Daoy (cell line): ENCODE measurements at places on chromosomes 4 and X.
A peak's percentile ranks its signal among the peaks of the same experiment; 100 is the strongest.

- peak; percentile 60 for DNase-seq
Measured at GRCh38 chrX:70452143-70452733, 7.6 kb downstream of the DLG3 start.

- no peak for DNase-seq
Measured at GRCh38 chrX:44060221-44060620, 87.0 kb upstream of the NDP start.

DNA sequence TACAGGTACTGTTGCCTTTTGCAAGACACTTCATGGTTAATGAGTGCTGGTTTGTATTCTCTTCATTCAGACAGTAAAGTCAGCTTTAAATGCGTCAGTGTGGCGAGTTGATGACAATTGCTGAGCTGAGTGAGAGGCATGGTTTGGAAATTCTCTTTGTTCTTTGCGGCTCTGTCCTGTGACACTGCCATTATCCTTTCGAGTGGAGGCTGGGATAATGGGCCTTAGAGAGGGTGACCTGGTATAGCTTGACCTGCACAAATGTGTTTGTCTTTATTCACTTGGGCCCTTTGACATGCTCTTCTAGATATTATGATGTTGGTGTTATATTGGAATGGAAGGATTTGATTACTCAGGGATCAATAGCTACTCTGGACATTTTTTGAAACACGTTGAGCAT is 208.5 kb upstream of the FAT1 start:
- peak; percentile 9 for DNase-seq

- peak; percentile 66 for DNase-seq
Measured at GRCh38 chr4:80173401-80173800, 23.9 kb upstream of the PRDM8 start.

DNA sequence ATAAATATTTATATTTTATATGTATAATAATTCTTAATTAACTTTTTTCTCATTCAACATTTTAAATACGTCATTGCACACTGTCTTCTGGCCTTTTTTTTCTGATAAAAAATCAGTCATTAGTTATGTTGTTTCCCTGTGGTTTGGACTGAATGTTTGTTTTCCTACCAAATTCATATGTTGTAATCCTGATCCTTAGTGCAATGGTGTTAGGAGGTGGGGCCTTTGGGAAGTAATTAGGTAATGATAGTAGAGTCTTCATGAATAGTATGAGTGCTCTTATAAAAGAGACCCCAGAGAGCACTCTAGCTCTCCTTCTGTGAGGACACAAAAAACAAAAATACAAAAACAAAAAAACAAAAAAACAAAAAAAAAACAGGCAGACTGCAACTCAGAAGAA is 117.2 kb downstream of the GASK1B start:
- DNase-seq: no peak

GRCh38 chr4:146308951-146309350 is 94.6 kb downstream of the REELD1 start:
- DNase-seq: no peak

GRCh38 chrX:128365492-128365891 is 313.3 kb upstream of the ACTRT1 start:
- DNase-seq: no peak

DNA sequence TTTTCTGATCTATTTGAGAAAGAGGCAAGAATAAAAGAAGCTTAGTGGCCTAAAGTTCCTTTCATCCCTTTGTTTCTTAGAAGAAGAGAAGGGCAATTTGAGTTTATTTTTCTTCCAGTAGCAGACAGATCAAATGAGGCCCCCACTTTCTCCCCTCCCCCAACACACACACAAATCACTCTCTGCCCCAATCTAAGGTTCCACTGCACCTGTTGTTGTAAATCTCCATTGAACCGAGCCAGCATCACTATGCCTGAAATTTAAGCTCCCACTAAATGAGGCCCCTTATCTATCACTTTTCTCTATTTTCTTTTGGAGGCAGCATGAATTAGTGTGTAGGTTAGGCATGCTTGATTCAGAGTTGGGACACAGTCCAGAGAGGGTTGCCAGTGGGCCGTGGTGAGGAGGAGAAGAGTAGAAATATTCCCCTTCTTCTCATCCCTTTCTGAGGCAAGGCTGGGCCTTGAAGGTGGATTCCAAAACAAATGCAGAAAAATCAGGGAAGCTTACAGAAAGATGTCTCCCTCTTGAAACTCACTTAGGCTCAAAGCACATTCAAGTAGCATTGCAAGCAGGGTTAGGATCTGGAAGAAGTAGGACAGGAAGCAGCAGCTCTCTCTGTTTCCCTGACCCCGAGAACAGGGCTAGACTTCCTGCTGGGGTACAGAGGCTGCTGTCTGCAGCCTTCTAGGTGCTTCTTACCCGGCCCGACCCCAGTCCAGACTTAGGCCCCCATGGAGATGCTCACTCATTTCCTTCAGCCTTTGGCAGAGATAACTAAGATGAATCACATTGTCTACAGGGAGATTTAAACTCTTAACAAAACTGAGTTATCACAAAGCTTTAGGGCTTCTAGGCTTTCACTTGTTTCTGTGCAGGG is 70.7 kb downstream of the RASL11B start:
- DNase-seq: no peak

GRCh38 chr4:74418063-74418670 is 26.8 kb upstream of the AREG start:
- peak; percentile 71 for DNase-seq

- DNase-seq: peak; percentile 33
Measured at GRCh38 chr4:38967260-38968095, 64.7 kb downstream of the TMEM156 start.

- no peak for DNase-seq
Measured at GRCh38 chr4:61041527-61041926, 158.6 kb upstream of the ADGRL3 start.

DNA sequence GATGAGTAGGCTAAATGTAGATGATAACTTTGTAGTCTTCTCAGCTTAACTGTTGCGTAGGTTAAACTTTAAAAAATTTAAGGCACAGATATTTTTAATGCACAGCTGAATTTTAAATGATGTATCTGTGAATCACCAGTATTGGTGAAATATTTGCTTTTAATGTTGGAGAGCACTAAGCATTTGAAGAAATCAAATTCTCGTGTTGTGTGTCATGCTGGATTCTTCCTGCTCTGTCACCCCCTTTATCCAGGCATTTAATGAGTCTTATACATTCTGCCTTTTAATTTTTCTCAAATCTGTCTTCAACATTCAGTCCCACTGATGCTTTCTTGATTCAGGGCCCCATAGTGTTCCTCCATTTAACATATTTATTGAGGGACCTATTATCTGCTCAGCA is 76.7 kb downstream of the SLC4A4 start:
- no peak for DNase-seq

- no peak for DNase-seq
Measured at GRCh38 chr4:113548303-113548702, 213.2 kb downstream of the CAMK2D start.

GRCh38 chr4:10168151-10168550 is 51.6 kb upstream of the WDR1 start:
- no peak for DNase-seq

GRCh38 chr4:148044089-148044911 is 312.4 kb downstream of the ARHGAP10 start:
- DNase-seq: no peak
